ENCODE measurements at places on chromosomes 7 and 10.

GRCh38 chr7:69620063-69620462 is 21.8 kb downstream of the AUTS2 start:
- DNase-seq, result no peak

DNA sequence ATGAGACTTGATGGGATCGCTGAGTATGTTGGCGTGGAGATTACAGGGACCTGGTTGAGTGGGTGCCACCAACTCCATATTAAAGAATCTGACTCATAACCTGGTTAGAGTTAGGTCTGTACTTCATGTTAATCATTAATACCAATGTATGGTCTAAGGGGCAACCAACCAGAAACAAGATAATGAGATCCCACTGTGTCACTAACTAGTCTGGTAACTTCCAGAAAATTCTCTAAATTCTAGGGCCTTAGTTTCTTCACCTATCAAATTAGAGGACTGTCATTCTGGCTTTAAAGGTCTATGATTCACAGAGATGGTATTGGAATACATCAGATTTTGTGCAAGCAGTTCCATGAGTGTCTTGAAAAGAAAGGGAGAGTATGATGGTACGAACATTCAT is 102.2 kb downstream of the SNX10 start:
- DNase-seq, result no peak

- no peak for DNase-seq
Observed at GRCh38 chr7:13952921-13953320, 36.5 kb downstream of the ETV1 start.

DNA sequence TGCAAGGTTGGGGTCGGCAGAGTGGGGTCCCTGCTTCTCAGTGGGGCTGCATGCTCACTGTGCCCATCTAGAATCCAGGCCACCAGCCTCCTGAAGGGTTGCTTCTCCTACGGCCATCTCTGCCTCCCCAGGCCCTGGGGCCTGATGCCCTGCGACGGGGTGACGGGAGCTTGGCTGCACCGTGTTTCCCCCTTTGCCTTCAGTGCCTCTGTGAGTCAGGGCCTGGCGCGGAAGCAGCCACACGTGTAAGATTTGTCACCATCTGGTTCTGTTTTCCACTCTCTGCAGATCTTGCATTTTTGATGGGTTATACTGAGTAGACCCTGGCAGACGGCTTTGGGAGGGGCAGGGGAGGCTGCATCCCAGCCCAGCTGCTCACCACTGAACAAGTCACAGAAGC is 7.2 kb downstream of the ADAMTS14 start:
- no peak for DNase-seq

- no peak for DNase-seq
Observed at GRCh38 chr10:101237081-101237981, 8.1 kb upstream of the LBX1 start.

Measured in SJSA1 (cell line).